ENCODE measurements at places on chromosomes 16 and 17.

DNA sequence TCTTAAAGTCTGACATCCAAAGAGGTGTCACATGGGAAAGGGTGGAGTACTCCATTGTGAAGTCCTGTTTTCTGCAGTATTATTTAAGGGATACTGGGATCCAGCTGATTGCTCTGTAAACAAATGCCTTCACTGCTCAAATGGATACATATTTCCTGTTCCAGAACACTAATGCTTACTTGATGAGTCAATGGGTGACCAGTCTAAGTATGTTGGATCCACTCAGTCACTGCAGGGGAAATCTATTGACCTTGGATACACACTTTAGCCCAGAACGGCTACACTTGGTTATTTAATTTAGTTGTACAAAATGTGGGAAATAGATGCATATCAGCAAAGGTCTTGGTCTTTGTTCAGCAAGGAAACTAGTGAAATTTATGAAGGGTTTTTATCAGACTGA lies 261.4 kb downstream of the MAP2K4 start:
- DNase-seq = no peak

GRCh38 chr16:79996321-79996720 lies 395.8 kb upstream of the MAF start:
- no peak for DNase-seq

DNA sequence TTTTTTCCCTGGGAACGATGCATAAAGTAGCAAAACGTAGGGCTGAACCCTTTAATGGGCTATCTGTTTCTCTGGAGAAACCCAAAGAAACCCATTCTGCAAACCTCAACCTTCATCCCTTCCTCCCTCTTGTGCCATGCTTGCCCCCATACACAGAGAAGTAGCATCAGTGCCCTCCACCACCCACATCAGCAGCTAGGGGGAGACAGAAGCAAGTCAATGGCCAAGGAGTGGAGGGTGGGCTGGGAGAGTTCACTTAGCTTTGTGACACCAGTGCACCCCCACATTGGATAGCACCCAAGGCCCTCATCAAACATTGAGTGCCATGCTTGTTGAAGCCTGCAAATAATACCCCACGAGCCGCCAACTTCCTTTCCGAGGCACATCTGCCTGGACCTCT lies 282.4 kb downstream of the ABCC12 start:
- no peak for DNase-seq

DNA sequence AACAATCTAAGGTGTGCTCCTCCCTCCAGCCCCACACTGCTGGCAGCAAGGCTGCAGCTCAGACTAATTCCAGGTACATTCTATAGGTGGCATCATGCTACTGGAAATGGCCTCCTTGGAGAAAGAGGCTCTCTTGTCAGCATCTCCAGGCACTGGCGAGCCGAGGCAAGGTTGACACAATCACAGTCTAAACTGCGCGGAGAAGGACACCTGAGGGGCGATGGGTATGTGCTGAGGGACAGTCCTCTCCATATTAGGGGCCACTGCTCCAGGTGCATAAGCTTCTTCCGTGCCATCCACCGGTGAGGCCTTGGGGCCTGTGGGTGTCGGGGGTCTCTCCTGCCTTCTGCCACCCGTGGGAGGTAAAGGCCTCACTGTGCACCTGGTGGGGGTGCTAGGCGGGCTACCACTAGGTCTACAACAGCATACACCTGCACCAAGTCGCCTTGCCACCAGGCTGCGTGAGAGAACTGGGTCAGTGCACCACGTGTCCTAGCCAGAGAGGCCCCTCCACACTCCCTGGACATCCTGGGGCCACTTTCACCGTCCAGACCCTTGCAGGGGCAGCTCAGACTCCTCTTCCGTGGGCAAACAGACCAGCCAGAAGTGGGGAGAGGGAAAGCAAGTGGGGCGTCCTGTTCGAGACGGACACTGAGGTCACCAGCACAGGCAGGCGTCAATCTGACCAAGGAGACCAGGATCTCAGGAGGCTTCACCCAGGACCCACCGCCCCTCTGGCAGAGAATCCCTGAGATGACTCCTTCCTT lies 12.1 kb upstream of the CBX8 start:
- DNase-seq = no peak

- DNase-seq = no peak
Observed at GRCh38 chr17:902463-902862, 77.1 kb downstream of the NXN start.

- no peak for DNase-seq
Observed at GRCh38 chr17:70544317-70544716, 375.0 kb downstream of the KCNJ2 start.

DNA sequence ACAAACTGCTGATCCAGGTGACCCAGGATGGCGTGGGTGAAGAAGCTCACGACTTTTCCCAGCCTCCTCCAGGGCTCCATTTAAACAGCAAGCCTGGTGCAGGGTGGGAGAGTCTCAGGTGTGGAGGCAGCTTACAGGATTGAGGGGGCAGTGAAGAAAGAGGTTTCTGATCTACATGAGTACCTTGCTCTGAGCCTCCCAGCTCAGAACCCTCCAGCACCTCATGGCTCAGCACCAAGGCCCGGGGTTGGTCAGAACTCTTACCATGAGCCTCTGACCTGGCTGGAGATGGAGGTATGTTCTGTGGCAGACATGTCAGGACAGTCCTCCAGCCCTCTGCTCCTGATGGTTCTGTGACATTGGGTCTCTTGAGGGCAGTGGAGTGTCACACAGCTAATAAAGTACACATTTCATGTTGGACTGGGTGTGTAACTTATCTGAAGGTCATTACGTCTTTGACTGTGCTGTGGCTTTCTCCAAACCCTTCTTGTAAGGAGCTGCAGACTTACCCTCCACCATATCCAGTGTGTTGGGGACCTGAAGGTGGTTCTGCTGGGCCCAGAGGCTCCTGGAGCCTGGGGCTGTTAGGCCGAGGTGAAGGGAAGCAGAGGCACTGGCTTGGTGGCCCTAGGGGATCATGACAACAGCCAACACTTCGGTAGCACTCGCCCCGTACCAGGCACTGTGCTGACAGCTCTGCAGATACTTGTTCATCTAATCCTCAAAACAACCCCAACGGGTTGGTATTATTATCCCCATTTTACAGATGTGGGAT lies 3.8 kb upstream of the DCAF7 start:
- no peak for DNase-seq

DNA sequence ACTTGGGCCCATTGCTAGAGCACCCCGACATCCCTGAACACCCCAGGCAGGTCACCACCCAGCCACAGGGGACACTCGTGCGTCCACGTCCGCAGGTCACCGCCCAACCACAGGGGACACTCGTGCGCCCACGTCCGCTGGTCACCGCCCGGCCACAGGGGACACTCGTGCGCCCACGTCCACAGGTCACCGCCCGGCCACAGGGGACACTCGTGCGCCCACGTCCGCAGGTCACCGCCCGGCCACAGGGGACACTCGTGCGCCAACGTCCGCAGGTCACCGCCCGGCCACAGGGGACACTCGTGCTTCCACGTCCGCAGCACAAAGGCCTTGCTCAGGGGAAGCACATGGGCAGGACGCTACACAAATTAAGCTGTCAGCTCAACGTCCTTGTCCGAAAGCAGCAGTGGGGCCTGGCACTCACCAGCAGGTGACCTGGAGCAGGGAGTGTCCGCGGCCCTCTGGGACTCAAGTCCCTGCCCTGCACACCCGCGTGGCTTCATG lies 17.7 kb downstream of the GALNS start:
- DNase-seq = no peak

- no peak for DNase-seq
Observed at GRCh38 chr16:56649820-56650219, 1.9 kb upstream of the MT1B start.

- no peak for DNase-seq
Observed at GRCh38 chr16:75267631-75268264, 16.3 kb upstream of the BCAR1 start.

DNA sequence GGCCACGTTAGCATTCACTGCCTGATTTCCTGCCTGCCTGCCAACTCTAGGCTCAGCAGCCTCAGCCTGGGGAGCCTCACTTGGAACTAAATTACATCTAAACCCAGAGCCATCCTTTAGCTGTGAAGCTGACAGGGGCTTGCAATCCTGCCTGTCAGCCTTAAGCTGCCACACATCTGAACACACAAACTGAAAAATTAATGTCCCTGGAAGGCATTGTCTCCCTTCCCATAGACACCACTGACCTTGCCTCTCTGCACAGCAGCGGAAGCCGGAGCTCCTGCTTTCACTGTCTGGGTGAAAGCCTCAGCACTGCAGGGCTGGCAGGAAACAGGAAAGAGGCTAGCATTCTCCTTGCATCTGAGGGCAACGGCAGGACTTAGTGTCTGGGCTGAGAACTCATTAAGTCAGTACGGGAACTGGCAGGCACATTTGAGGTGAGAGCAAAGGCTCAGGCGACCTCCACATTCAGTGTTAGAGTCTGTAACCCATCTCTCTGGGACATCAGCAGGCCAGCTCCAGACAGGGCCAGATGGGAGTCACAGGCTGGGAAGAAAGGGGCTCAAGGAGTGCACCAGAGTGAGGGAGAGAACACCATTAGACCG lies 452.4 kb upstream of the C16orf82 start:
- no peak for DNase-seq

- no peak for DNase-seq
Observed at GRCh38 chr17:1641065-1641403, 4.5 kb downstream of the SCARF1 start.

- DNase-seq = no peak
Observed at GRCh38 chr16:64162613-64163375, 959.1 kb downstream of the CDH11 start.

DNA sequence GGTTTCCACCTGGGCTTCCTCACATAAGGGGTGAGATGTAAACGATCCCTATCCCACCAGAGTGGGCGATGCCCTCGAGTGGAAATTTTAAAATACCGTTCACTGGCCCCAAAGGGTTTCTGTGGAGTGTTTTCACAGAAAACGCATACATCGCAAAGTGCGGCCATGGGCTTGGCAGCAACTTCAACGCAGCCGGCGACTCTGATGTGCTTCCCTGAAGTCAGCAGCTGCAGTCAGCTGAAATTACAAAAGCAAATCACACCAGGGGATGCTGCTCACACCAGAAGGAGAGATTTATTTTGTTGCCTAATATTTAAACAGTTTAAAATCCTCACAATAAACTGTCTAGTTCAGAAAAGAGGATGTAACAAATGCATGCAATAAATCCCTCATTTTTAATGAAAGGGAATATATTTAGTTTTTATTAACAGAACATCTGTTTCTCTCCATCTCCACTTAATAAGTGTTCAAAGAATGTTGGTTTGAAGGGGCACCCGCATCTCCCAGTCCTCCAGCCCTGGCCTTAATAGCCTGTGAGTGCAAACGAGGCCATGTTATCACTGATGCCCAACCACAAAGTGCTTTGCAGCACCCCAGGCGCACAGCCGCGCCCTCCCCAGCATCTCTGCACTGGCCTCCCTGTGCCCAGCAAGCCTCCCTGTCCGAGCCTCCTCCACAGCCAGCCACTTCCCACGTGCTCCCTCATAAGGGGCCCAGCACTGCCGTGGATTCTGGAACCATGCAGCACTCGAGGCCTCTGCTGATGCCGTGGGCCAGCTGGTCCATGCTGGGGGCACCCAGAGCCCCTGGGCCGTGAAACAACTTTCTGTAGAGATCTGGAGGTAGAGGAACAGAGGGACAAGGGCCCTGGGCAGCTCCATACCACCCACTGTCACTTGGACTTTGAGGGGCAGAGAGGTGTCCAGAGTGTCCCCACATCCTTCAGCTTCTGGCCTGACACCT lies 17.3 kb upstream of the XYLT2 start:
- no peak for DNase-seq

- DNase-seq = no peak
Observed at GRCh38 chr16:60304720-60305119, 1570.6 kb upstream of the GOT2 start.

Measured in GM12891 (cell line).